ENCODE measurements at places on chromosomes 2 and 18.

DNA sequence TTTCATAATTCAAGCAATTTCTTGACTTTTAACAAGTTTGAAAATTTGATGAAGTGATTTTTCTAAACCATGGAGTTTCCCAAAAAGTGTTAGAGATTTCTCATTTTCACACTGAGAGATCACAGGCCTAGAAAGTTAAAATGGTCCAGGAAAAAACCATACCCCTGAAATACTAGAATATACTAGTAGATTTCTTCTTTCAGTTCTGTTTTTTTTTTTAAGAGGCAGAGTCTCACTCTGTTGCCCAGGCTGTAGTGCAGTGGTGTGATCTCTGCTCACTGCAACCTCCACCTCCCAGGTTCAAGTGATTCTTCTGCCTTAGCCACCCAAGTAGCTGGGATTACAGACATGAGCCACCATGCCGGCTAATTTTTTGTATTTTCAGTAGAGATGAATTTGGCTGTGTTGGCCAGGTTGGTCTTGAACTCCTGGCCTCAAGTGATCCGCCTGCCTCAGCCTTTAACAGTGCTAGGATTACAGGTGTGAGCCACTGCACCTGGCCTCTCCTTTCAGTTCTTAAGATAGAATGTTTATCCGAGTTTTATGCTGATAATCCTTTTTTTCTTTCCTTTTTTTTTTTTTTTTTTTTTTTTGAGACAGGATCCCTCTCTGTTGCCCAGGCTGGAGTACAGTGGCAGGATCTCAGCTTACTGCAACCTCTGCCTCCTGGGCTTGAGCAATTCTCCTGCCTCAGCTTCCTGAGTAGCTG lies 14.4 kb downstream of the MTHFD2 start:
- no peak for DNase-seq

DNA sequence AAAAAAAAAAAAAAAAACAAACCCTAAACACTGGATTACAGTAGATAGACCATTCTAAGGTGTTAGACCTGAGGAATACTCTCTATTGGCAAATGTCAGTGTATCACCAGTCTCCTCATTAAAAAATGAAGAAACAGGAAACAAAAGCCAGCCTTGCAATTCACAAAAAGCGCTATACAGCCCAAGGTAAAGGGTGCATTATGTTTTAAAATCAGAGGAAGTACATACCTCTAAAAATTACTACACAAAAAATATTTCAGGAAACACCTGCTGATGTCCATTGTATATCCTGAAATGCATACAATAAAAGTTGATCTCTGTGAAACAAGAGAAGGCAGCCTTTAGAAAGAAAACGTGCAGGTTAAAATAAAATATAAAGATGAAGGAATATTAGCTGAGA lies 54.9 kb upstream of the TSPYL6 start:
- no peak for DNase-seq

GRCh38 chr2:19358242-19359020 lies at the start of gene OSR1:
Gene OSR1, minus strand, starts transcription at chr2:19358623. Its CDS starts 4,818 bp downstream, at chr2:19353805.
- DNase-seq, result peak; percentile 81

DNA sequence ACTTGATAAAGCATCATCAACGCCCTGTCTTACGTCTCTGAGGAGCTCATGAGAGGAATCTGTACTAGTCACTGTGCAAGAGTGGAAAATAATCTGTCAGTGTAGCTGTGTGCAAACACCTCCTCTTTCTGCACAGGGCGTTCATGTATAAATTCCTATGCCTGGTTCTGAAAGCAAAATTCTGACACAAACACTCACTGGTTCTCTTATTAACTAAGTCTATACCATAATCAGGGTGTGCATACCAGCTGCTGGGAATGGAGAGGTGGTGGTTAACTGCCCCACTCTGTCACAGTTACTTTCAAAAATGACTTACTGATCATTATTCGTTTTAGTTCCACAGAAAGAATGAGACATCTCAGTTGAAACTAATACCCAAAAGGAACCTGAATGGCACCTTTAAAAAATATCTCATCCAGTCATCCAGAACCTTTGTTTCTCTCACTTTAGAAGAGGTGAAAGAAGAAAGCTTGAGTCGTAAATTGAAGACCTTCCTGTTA lies 35.7 kb downstream of the STK39 start:
- no peak for DNase-seq

DNA sequence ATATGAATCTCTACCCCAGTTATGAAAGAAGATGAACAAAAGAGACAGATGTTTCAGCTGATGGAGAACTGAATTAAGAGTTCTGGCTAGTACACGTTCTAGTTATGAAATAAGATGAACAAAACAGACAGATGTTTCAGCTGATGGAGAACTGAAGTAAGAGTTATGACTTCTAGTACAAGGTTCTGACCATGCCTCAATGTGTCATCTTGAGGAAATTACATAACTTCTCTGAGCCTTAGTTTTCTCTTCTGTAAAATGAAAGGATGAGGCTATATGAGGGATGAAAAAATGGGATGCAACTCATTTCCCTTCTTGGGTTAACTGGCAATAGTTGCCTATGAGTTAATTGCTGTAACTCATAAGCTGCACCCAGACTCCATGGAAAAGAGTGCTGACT lies 92.9 kb upstream of the WDR75 start:
- no peak for DNase-seq

- peak; percentile 61 for DNase-seq
Measured at GRCh38 chr2:9256570-9257043, 50.0 kb downstream of the ASAP2 start.

DNA sequence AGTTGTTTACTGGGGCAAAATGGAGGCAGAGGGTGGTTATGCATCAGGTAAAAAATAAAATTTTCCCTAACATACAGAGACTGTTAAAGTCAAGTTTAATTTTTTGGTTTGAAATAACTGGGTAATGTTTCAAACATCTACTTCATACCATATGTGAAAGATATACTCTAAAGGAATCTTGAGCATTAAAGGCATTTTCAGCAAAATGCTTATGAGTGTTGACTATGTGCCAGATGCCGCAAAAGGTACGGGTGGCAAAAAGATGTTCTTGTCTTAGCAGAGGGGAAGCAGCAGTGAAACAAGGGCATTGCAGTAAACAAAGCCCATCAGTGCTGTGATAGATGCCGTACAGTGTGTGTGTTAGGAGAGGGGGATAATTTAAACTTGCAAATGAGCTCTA lies 263.1 kb upstream of the ID2 start:
- DNase-seq, result peak; percentile 96

- no peak for DNase-seq
Measured at GRCh38 chr2:10481055-10481665, 33.0 kb upstream of the ODC1 start.

- DNase-seq, result no peak
Measured at GRCh38 chr2:235201756-235202155, 249.9 kb downstream of the SH3BP4 start.

DNA sequence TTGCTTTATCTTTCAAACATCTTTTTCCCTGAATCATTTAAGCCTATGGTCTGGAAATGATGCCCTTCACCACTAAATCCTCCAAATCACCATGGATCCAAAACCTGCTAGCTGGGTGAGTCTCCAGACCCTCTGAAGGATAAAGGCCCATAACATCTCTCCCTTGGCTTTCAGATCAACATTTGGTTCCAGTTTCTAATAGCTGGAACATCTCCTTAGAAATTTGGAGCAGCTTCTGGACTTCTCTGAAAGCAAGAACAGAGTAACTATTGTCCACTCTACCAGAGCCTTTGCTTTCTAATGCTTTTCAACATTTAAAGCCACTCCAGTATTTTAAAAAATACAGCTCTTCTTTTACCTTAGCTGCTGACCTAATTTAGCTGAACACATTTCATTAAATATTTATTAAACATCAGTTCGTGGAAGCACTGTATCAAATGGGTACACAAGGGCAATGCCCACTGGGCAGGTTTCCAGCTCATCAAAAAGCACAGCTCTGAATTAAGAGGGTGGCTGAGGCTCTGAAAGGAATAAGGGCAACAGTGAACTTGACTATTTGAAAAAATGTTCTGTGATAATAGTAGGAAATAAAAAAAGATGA lies 75.3 kb downstream of the GALNT3 start:
- no peak for DNase-seq

DNA sequence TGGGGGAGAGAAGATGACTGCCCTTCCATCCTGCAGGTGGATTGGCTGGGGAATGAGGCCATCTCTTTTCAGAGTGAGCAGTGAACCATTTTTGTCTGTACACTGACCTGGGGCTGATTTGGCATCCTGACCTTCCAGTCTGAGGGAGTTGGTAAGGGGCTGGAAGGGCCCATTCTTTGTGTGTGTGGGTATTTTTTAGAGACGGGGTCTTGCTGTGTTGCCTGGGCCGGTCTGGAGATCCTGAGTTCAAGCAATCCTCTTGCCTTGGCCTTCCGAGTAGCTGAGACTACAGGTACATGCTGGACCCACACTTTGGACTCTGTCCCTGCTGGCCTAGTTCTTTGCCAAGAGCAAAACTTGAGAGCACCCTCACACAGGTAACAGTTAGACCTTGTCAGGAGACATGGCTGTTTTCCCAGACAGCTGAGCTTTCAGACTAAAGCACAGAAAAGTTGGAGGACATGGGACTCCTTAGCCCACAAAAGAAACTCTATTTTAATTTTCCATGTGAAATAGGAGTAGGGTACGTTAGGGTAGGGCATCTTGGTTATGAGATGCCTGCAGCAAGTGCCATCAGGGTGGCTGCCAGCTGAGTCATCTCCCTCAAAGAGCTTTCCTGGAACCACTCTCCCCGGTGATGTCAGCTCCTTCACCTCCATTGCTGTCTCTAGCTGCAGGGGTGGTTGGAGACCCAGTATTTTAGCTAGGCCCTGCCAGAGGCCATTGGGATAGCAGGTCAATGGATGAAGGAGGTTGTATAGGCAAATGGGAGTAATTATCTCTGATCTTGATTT lies 60.7 kb downstream of the DGKD start:
- DNase-seq, result peak; percentile 20

GRCh38 chr2:74081030-74081762 lies 66.5 kb downstream of the BOLA3 start:
- DNase-seq, result no peak

DNA sequence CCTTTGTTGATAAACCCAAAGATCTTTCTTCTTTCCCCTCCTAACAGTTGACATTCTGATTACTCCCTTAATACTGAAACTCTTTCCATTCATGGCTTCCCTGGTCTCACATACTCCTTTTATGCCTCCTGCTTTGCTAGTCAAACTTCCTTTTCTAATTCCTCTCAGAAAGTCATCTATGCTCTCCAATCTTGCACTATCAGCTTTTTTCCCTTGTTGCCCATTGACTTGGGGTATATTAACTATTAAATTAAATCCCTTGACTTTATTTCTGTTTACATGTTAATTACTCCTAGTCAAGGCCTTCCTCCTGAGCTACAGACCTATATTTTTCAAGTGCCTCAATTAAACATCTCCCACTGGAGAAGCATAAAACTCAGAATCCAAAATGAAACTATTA lies 3.6 kb upstream of the COL5A2 start:
- no peak for DNase-seq

GRCh38 chr2:239669181-239669898 lies 268.5 kb upstream of the HDAC4 start:
- DNase-seq, result no peak

- no peak for DNase-seq
Measured at GRCh38 chr2:205730191-205730590, 47.9 kb downstream of the NRP2 start.
